ENCODE measurements at places on chromosomes 3 and 15.
A peak's percentile ranks its signal among the peaks of the same experiment; 100 is the strongest.

GRCh38 chr15:91291673-91292072, 191.6 kb downstream of the SV2B start:
- no peak for DNase-seq

DNA sequence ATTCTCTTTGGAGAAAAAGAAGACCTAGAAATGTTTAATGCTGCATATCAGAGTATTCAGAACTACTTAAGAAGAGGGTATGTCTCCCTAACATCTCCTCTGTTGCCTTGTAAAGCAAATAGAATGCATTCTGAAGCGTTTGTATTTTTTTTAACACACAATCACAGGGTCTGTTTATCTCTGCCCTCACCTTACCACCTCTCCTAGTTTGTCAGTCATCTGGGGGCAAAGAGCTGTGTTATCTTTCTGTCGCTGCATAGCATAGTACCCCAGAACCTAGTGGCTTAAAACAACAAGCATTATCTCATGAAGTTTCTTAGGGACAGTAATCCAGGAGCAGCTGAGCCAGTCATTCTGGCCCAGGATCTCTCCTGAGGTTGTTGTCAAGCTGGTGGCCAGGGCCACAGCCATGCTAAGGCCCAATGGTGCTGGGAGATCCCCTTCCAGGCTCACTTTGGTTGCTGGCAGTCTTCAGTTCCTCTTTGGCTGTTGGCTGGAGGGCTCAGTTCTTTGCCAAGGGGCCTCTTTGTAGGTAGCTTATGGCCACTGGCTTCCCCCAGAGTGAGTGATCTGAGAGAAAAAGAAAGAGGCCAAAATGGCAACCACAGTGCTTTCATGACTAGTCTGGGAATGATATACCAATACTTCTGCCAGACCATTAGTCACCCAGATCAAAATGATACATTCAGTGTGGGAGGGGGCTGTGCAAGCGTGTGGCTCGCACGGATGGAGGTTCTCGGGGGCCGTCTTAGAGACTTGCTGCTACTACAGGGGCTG, 17.8 kb downstream of the EDEM1 start:
- DNase-seq = peak; percentile 71

GRCh38 chr15:38021259-38021658, 86.8 kb downstream of the TMCO5A start:
- DNase-seq = no peak

DNA sequence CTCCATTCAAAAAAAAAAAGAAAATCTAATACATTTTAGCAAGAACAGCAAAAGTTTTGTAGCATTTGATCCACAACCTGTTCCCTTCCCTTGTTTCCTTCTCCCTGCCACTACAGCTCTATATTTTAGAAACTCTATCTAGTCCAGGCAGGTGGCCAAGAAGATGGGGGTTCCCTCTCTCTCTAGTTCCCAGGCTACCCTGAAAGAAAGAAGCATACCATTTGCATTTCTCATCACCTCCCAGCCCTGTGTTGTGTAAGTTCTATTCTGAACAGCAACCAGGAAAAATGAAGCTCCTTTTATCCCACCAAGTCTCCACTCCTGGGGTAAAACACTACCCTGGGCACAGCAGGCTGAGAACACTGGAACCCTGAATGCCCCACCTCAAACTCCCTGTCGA, 100.0 kb downstream of the PCCB start:
- peak; percentile 92 for DNase-seq

DNA sequence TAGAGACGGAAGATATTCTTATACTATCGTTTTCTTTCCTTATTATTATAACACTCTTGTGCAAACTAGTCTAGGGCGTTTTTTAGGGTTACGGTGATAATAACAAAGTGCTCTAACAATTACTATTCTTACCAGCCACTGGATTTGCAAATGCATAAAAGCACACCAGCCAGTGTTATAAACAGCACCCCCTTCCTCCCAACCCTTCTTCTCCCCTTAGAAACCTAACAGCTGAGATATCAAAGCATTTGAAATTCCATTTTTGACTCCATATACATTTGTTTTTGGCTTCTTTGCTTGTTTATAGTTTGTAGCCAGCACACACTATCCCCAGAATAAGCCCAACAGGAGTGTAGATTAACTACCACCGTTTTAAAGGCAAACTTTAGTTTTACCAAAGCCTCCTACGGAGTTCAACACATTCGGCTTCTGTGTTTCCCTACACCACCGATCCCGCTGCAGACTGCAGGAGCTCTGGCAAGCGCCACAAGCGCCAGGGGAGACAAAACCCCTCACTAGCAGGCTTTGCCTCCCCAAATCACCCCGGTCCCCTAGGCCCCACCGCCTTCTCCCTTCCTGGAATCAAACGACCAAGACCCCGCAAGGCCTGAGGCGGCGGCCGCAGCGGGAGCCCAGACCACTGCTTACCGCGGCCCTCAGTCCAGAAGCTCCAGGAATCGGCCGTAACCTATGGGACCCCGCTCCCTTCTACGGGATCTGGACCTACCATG, 461 bp downstream of the COPB2 start:
- DNase-seq = no peak

- DNase-seq = no peak
Observed at GRCh38 chr15:78654272-78654671, 13.3 kb upstream of the CHRNB4 start.

Measured in astrocyte of the spinal cord (primary cell).